Fibroblast of skin of scalp (primary cell): ENCODE measurements at places on chromosomes 12 and 14.

GRCh38 chr14:88386256-88386794 is 868 bp downstream of the SPATA7 start:
- DNase-seq = peak; percentile 4

DNA sequence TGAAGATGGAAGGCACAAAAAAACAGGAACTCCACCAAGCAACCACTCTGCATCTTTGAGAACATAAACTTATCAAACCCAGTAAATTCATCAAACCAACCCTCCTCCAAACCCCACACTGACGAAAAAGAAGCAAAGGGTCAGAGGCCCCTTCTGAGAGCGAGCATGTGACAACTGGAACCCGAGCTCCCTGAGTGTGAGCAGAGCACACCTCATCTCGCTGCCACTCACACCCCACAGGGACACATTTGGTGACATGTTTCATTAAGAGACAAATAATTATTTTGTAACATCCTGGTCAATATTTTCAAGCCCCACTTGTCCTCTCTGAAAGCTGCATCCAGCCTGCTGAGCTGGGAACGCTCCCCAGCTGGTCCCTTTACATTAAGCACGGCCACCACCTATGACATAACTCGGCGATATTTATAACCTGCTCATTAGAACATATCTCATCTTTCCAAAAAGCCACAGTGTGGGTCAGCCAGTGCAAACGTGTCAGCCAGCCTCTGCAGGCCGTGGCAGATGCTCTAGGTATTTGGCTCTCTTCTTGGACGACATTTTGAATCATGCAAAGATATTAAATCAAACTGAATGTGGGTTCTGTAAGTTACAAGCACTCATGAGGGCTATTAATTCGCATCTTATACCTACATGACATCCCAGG is 120.1 kb downstream of the TTC7B start:
- DNase-seq = no peak

DNA sequence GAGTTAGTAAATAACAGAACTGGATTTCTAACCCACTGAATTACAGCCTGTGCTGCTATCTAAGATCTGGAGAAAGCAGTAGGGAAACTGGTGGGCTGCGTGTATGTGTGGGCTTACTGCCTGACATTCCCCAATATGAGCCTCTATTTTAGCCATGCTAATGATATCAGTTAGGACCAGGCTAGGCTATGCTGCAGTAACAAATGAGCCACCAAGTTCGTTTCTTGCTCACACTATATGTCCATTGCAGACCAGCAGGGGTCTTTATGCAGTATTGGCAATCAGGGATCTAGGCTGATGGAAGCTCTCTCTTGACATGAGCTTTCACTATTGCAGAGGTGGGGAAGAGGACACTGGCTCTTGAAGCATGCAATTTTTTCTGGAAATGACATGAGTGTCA is 40.4 kb downstream of the FOS start:
- DNase-seq = no peak

DNA sequence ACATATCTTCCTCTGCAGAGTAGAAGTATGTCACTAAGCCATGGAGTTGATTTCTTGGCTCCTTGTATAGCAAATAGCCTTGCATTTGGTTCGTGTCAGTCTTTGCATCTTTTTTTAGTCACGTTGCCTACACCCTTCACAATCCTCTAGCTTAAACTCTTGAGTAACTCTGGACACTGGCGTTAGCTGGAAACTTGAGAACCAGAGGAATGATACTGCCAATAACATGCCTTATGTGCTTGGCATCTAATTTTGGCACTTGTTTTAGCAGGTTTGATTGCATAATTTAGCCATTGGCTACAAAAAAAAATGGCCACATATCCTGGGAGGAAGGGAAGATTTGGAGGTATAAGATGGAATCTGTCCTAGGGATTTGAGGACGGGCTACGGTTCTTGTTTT is 136.2 kb downstream of the ETV6 start:
- DNase-seq = no peak

- no peak for DNase-seq
Measured at GRCh38 chr14:101821528-101821927, 60.0 kb downstream of the PPP2R5C start.
